H1 (cell line): ENCODE measurements at places on chromosomes 5 and 9.

DNA sequence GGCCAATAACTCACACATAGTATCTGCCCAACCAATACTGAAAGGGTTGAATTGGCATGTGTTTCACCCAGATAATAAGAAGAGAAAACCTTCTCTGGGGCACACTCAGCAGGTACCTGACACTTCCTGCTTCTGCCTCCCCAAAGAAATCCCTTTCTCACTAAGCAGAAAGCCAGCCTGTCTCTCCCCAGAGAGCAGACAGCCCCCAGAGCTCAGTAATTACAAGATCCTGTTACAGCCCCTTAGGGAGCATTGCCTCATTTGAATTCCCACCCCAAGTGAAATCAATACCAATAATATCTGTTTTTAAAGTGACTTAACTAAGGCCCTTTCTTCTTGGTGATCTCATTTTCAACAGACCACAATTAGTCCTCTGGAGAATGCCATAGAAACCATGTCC lies 38.5 kb upstream of the FOXI1 start:
- no peak for DNase-seq

DNA sequence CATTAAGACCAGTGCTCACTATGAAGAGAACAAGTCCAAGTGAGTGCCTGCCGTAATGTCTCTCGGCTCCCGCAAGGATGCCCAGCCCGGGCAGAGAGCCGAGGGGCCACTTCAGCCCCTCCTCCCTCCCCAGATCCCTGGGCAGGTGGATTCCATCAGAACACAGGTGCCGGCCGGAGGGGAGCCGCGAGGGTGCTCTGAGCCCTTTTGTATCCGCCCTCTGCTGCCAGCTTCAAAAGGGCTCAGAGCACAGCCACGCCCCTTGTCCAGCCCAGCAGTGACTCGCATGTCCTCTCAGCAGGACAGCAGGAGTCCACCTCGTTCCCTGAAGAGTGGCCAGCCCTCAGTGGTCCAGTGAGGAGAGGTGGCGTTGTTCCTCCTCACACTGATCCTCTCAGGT lies 43.9 kb downstream of the CYFIP2 start:
- no peak for DNase-seq

- DNase-seq: no peak
These were observed 112.7 kb downstream of the NTRK2 start for GRCh38 chr9:84781931-84782866.

GRCh38 chr5:126640866-126641265 lies 40.1 kb downstream of the PHAX start:
- no peak for DNase-seq

- no peak for DNase-seq
These were observed 12.5 kb downstream of the SEC61B start for GRCh38 chr9:99234618-99235017.
